ENCODE measurements at places on chromosomes 2 and 18.

GRCh38 chr2:152200101-152200500 lies 24.5 kb upstream of the STAM2 start:
- no peak for DNase-seq

GRCh38 chr18:31102941-31103340 lies 720 bp upstream of the DSC2 start:
- no peak for DNase-seq

- DNase-seq, result no peak
Measured at GRCh38 chr2:8767324-8767723, 70.1 kb downstream of the KIDINS220 start.

GRCh38 chr2:46494596-46494995 lies 15.2 kb downstream of the TMEM247 start:
- DNase-seq, result no peak

- DNase-seq, result no peak
Measured at GRCh38 chr18:26267357-26267930, 41.2 kb downstream of the TAF4B start.

GRCh38 chr2:29174937-29175336 lies 59.7 kb downstream of the CLIP4 start:
- no peak for DNase-seq

DNA sequence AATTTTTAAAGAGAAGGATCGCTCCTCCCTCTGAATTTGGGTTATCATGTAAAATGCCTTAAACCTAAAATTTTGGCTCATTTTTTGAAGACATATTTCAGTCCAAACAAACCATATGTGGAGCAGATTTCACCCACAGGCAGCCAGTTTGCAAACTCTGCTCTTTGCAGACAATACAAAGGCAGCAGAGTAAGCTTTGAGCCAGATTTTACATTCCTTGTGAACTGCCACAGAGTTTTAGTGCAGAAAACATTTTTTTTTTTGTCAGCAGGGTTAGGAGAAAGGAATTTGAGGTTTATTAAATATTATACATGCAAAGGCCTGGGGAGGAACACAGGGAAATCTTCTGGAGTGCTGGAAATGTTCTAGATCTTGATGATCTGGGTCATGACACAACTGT lies 171.9 kb upstream of the FN1 start:
- DNase-seq, result no peak

GRCh38 chr2:168312036-168312822 lies 64.8 kb upstream of the STK39 start:
- DNase-seq, result no peak

Measured in GM12864 (cell line).